ENCODE measurements at places on chromosomes 16 and 17.

DNA sequence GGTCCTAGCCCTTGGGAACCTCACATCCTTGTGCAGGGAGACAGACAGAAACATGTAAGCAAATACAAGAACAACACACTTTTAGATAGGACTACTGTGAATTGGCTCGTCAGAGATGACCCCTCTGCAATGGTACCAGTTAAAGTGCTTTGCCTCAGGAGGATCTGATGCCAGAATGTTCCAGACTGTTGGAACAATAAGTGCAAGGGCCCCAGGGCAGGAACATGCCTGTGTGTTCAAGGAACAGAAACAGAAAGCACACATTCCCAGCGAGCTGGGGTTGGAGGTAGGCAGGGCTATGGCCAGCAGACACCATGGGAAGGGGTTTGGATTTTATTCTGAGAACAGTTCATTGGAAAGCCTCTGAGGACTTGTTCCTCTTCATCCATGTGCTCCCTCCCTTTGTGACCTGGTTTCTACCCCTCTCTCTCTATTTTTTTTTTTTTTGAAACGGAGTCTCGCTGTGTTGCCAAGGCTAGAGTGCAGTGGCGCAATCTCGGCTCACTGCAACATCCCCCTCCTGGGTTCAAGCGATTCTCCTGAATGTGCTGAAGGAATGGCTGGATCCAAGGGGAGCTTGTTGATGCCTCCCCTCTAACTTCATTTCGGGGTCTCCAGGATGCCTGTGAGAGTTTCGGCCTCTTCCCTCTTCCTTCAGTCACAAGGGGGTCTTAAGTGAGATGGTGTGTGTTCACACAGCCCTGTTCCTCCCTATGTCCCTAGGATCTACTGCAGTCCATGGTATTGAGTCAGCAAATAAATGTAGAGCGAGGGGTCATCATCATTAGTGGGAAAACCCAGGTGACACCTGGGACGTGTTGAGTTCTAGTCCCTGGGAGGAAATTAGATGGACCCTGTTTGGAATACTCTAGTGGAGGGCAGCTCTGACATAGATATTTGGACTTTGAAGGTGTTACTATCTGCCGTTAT, 6.4 kb downstream of the STAT5A start:
- DNase-seq: no peak

- no peak for DNase-seq
These were observed 35.8 kb upstream of the HAPSTR1 start for GRCh38 chr16:9055661-9056060.

- DNase-seq: no peak
These were observed 43.0 kb upstream of the CDH8 start for GRCh38 chr16:62079236-62079635.

- DNase-seq: peak; percentile 86
These were observed 6.8 kb upstream of the ADCY7 start for GRCh38 chr16:50259334-50260205.

DNA sequence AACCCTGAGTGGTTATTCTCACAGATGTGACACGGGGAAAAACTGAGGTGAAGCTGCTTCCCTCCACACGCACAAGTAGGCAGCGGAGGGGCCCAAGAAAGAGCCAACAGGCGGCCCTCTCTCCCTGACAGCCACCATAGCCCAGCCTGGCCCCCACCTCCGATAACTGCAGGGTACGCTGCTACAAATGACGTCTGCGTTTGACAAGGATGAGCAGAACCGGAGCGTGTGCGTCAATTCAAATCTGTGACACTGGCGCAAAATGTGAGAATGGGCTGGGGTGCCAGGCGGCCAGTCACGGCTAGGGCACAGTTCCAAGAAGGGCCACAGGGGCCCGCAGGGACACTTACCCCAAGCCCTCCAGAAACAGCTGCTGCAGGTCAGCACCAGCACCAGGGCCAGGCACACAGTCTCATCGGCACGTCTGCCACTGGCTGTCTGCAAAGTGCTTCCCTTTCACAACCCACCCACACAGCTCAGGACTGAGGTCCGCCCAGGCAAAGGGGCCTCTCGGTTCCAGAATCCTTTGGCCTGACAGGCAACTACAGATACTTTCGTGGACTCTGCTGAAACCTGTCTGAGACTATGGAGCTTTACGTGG, 14.4 kb downstream of the AXIN1 start:
- no peak for DNase-seq

- peak; percentile 66 for DNase-seq
These were observed 14.6 kb upstream of the CD79B start for GRCh38 chr17:63946440-63947363.

- peak; percentile 30 for DNase-seq
These were observed 203.7 kb upstream of the SDK2 start for GRCh38 chr17:73847952-73848351.

DNA sequence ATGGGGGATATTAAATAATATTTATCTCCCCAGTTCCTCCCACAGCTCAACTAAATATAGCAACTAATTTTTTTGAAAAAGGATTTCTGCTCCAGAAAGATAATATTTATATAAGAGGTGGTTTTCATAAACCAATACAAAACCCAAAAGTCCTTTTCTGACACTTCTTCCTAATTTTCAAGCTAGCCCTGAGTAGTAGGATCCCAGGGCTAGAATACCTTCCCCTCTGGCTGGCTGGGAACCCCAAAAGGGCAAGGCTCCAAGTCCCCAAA, 1.3 kb downstream of the ATP2A3 start:
- no peak for DNase-seq

- DNase-seq: no peak
These were observed 18.2 kb downstream of the IGF2BP1 start for GRCh38 chr17:49015179-49015923.

DNA sequence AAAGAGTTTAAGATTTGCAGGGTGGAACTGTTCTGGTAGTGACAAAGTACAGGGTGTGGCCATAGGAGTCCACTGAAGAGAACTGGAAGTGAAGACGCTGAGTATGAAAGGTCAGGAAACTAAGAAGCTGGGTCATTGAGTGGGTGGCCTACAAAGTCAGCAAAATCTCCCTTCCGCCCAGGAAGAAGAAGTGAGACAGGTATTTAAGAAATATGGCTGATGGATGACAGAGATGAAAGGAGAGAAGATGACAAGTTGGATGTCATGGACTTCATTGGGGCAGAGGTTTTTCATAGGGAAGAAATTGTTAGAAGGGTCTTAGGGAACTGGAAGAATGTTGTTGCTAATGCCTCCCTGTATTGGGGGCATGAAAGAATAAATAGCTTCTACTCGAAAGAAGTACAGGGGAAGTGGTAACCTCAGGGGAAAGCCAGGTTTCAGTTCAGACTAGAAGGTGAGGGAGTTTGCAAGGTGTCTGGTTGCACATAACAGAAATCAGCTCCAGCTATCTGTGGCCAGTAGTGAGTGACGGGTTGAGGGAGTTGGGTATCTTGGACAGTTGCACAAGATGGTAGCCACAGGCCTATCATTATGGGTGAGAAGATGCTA, 33.6 kb upstream of the MED13 start:
- DNase-seq: no peak

- no peak for DNase-seq
These were observed 299.0 kb downstream of the CEP112 start for GRCh38 chr17:65892912-65893377.

DNA sequence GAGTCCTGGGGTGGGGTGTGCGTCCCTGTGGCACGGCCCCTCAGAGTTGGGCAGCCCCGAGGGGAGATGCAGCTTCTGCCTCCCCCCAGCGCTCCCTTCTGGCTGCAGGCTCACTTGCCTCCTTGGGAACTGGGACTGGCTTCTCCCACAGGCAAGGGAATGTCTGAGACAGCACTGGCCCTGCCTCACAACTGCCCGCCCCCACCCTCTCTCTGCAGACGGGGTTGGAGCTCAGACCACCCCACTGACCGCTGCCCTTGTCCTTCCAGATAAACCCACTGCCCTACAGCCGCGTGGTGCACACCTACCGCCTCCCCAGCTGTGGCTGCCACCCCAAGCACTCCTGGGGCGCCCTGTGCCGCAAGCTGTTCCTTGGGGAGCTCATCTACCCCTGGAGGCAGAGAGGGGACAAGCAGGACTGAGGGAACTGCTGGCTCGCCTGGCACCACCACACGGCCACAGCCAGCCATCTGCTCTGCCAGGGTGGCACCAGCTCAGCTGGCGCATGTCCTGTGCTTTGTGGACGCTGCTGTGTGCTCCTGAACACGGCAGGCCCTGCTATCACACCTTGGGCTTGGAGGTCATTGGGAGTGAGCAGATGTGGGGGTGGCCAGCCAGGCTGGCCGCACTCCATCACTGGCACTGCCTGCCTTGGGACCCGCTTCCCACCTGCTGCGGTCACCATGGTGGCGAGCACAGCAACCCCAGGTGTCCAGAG, 7.1 kb upstream of the RAB40C start:
- no peak for DNase-seq

Measured in eye (tissue), 1 donor.